ENCODE measurements at places on chromosomes 16 and 17.

DNA sequence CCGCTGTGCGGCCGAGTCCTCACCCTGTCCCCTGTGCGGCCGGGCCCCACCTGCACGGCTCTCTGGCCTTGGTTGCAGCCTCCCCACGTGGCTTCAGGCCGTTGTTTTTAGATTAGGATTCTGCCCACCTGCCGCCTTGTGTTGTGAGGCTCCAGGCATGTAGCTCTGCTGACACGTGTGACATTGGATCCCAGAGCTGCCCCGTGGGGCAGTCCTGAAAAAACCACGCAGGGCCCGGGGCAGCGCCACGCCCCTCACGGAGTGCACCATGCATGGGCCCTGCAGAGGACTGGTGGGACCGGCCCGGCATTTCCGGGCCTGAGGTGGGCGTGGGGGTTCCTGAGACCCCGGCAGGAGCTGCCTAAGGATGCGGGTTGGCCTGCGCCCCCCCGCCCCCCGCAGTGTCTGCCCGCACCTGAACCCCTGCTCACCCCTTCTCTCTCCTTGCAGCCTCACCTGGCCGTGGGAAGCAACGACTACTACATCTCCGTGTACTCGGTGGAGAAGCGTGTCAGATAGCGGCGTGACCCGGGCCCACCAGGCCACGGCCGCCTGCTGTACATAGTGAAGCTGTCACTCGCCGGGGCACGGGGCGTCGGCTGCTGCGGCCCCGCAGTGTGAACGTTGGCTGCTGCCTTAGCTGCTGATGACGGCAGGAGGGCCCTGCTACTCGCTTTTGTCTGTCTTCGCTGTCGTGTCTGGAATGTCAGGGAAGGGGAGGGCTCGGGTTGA, 27.7 kb upstream of the CHMP6 start:
- DNase-seq, result no peak

DNA sequence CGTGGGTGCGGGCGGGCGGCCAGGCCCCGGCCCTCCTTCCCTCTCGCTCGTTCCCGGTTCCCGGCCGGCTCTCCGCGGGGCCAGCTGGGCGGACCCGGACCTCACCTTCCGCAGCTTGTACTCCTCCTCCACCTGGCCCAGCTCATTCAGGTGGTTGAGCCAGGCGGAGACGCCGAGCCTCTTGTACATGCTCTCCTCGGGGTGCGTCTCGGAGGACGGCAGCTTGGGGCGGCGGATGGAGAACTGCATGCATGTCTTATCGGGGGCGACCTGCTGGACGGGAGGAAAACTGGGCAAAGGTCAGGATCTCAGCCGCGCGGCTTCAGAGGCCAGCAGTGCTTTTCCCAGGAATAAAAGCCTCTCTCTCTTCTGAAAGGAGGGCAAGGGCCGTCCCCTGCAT, 85.4 kb downstream of the TBC1D16 start:
- no peak for DNase-seq

DNA sequence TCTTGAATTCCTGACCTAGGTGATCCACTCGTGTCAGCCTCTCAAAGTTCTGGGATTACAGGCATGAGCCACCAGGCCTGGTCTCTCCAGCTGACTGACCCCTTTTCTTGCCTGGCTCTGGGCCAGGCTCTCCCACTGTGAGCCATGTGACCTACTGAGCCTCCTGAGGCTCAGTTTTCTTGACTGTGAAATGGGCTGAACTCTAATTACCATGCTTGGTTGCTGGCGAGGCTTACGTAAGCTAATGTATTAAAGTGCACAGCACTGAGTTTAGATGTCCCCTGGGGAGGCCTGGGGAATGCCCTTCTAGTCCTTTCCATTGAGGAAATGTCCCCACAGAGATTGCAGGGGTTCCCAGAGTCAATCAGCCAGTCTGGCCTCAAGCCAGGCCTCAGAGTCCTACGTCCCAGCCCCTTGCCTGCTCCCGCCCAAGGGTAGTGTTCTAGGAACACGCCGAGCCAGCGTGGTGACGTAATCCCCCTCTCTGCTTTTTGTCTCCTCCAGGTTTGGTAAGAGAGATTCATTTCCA, 45.8 kb upstream of the LGALS9 start:
- no peak for DNase-seq

DNA sequence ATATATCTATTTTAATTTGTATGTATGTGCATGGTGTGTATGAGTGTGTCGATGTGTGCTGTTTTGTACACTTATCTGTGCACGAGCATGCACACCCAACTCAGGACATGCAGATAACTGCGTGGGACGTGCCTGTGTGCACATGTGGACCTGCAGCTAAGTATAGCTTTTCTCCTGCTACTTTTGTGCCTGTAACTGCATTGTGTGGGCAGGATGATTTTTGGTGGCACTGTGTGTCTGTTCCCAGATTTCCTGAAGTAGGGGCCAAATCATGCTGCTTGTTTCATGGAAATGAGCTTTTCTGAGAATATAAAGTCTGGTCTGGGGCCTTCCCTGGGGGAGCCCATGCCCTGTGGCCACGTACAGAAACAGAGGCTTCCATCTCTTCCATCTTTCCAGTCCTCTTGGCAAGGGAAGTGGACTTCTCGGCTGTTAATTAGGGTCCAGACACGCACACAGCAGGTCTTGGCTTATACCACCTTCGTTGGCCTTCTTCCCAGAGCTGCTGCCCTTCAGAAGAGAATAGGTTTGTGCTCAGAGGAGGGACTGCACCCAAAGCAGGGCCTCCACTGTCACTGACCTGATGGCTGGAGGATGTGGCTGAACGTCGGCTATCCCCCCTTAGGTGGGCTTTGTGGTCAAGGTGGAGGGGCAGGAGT, 30.2 kb downstream of the SPNS3 start:
- DNase-seq, result no peak

DNA sequence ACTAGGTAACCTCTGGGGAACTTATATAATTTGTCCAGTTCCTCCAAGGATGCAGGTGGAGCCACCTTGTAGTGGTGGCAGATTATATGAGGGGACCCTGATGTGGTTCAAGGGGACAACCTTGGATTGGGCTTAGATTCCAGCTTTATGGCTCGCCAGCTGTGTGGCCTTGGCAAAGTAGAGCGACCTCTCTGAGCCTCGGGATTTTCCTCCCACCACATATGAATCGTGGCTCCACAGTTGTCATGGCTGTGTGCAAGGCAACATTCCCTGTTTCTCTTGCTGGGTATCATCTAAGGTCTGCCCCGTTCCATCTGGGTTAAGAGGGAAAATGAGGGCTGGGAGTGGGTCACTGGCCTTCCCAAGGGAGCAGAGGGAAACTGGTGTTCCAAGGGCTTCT, 104.6 kb downstream of the RAB11FIP4 start:
- no peak for DNase-seq

DNA sequence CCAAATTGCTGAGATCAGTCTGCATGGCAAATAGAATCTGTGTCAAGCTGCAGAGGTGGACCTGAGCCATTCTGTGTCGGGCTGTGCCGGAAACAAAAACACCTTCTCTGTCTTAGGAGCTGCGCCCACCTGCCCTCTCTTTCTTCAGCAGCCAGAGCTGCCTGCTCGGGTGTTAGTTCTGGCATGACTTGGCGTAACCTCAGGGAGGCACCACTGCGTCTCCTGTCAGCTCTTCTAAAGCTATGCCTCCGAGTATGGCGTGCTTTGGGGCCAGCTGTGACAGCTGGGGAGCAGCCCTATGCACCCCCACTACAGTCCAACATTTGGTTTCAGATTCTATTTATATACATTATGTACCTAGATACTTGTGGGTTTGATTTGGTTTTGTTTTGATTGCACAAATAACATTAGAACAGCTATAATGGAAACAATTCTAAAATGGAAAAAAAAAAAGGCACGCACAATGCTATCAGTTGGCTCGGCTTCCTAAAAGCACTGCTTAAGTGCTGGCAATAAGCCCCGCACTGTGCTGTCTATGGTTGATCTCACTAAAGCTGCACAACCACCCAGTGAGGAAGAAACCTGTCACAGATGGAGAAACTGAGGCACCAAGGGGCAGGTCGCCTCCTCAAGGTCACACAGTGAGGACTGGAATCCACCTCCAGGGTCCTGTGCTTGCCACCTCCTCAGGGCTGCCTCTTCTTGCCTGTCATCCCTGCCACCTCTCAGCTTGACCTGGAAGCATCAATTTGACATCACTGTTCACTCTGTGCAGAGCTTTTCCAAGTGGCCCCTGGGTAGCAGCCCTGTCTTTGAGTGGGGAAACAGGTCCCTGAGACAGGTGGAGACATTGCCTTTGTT, 18.7 kb upstream of the ADGRG1 start:
- peak; percentile 91 for DNase-seq

DNA sequence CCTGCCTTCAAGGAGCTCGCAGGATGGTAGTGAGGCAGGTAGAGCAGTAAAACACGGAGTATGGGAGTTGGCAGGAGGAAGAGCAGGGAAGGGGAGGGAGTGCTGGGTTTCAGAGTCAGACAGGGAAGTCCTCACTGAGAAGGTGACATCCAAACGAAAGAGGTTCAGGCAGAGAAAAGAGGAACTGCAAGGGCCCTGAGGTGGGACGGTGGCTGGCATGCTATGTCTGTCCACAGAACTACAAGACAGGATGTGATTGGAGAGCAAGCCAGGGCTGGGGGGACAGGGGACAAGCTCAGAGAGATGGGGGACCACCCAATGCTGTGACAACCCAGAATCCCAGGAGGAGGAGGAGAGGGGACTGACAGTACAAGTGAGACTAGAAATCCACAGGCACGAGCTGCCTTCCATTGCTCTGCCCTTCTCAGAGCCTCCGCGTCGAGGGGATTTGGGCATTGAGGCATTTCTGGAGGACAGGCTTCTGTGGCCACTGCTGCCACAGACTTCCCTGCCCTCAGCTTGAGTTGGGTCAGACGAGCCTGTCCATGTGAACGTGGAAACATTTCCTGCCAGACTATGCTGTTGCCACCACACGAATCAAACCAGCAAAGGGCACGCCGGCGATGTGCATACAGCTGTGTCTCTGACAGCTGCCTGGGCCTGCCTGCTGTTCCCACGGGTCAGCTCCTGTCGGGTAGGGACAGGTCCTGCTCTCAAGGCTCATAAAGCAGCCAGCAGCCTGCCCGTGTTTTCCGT, 100.1 kb downstream of the RAB11FIP4 start:
- DNase-seq, result no peak

- DNase-seq, result peak; percentile 97
These were observed at the start of gene METTL9 for GRCh38 chr16:21599122-21600030. TSS of gene METTL9 (plus strand) at chr16:21599577. CDS start at chr16:21599734, 157 bp downstream.

- DNase-seq, result no peak
These were observed 21.1 kb upstream of the CDRT4 start for GRCh38 chr17:15488557-15488956.

- DNase-seq, result no peak
These were observed 18.6 kb downstream of the PRCD start for GRCh38 chr17:76558198-76559095.

DNA sequence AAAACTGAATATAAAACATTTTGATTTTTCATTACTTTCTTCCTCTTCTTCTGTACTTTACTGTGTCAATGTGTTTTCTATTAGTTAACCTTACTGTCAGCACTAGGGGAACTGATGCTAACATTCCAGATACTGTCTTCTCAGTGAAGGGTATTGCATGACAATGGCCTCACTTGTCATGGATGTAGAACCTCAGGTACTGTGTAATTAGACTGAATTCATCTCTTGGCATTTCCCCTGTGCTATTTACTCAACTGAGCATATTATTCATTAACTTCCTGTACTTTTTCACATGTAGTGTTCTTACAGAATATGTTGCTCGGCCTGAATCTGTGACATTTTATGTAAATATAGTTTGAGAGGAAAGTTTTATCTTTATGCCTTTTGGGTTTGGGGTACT, 237.0 kb downstream of the CA10 start:
- no peak for DNase-seq

GRCh38 chr16:79788949-79789348, 188.4 kb upstream of the MAF start:
- DNase-seq, result no peak

- no peak for DNase-seq
These were observed 2.6 kb downstream of the NHERF2 start for GRCh38 chr16:2029350-2029749.

GRCh38 chr16:89658221-89658879, 714 bp downstream of the SPATA33 start:
- DNase-seq, result no peak

DNA sequence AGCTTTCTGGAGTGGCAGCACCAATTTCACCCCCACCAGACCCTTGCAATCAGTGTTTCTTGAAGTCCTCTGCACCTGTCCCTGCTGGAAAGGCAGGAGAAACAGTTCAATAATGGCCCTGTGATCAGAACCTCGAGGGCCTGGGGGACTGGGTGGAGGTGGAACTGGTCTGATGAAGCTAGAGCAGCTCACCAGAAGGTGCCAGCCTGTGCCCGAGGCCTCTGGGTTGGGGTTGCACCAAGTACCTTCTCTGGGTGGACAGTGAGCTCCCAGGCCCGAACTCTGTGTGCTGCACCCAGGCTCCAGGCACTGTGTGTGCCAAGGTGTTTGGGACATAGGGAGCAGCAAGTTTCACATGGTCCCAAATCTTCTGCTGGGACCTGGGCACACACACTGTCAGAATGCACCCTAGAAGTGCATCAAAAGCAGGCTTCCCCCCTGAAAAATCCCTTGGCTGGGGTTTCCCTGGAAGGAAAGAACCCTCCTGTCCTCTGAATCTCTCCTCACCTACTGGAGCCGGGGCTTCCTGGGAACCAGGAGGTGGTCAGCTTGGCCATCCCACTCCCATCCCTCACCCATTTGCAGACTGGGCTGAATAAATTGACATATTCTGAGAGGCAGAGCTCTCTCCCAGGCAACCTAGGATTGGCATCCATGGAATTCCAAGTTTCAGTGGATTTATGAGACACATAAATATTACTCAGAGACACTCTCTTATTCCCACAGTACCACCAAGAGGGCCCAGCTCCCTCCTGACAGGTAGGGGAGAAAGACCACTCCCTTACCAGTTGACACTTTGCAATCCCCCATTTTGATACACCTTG, 17.4 kb downstream of the CD300LG start:
- no peak for DNase-seq

GRCh38 chr16:8931859-8932258, 31.8 kb downstream of the USP7 start:
- no peak for DNase-seq

DNA sequence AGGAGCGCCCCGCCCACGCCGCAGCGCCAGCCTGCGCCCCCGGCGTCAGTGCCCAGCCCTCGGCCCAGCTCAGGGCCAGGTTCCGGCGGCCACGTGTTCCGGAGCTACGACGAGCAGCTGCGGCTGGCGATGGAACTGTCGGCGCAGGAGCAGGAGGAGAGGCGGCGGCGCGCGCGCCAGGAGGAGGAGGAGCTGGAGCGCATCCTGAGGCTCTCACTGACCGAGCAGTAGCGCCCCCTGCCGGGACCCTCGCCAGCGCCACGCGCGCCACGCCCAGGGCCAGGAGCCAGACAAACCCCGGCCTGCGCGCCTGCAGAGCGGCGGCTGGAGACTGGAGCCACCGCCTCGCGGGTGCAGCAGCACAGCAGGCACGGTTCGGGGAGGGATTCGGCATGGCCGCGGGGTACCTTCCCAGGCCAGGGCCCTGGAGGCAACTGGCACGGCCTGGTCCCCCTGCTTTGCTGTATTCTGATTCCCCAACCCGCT, 9.3 kb downstream of the CORO6 start:
- DNase-seq, result peak; percentile 97

DNA sequence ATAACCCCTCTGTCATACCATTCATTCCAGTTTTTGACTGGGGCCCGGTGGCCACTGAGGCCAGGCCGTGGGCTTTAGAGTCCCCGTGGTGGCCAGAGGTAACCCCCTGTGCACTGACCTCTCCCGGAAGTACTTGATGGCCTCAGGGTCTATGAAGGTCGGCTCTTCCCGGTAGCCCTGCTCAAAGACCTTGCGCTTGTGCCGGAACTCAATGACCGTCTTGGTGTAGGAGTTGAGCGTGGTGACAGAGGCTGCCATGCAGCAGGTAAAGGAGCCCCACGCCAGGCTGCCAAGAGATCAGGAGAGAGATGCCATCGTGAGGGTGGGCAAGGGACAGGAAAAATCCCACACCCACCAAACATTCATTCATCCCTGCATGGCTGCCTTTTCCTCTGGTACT, 234.8 kb downstream of the GSG1L start:
- DNase-seq, result no peak
